ENCODE measurements at places on chromosomes 2 and 18.

DNA sequence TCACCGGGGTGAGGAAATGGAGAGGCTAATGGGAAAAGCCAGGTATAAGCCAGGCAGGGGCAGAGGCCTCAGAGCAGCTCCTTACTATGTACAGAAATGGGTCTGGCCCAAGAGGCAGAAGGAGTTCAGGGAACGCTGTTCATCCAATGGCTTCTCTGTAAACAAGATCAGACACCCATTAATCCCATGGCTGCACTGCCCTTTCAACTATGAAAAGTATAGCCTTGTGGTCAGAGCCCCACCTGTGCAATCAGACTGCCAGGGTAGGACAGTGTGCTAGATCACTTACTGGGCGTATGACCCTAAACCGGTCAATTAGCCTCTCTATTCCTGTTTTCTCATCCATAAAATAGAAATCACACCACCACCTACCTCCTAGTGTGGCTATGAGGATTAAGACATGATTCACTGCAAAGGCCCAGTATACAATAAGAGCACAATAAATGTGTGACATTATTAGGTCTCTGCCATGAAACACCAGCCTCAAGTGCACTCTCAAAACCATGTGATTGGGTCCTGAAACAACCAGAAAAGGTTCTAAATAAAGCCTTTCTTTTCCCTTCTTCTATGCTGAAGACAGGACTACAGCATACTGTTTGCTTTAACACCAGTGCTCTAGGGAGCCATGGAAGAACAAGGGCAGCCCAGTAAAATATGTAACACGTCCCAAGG lies 4.4 kb downstream of the ANKRD44 start:
- no peak for DNase-seq

- DNase-seq: no peak
These were observed 288.2 kb downstream of the IKZF2 start for GRCh38 chr2:212863185-212863588.

DNA sequence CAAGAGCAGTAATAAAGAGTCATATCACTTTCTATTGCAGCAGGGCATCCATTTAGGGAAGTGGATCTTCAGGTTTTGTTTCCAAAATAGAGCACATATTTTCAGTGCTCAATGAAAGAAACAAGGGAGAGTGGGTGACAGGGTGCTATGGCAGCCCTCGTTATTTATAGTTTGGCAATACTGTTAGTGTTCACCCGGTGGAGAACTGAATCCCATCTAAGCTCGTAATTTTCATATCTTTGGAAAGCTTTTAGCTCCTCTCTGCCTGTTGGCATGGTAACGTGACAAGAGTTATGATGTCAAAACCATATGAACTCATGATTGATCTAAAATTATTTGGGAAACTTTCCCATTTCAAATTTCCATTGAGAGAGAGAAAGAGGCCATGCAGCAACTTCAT lies 331.9 kb downstream of the LRRTM1 start:
- DNase-seq: no peak

DNA sequence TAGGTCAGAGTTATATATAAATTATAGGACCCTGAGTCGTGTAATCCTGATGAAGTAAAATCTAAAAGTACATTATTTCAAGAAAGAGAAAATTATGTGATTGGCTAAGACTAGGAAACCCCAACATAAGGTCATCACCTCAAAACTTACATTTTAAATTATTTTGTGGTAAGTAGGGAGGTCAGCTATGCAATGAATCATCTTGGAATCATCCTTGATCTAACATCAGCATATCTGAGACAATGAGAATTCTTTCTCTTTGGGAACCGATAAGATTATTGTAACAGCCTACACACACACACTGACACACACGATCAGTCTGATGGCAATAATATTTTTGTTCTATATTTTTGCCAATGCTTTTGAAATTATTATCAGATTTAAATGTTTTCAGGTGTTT lies 904.8 kb upstream of the CHAC2 start:
- DNase-seq: no peak

GRCh38 chr2:29749843-29750242 lies 171.5 kb downstream of the ALK start:
- DNase-seq: no peak

DNA sequence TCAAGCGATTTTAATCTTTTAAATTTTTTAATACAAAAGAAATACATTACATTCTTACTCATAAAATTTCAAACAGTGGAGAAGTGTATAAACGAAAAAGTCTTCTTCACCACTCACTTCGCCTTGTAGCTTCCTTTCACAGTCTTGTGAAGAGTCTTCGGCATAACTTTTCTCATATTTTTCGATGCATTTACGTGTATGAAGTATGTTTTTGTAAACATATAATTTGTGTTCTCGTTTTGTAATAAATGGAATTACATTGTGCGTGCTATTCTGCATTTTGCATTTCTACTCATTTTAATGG lies 1.1 kb downstream of the SP140L start:
- DNase-seq: no peak

- DNase-seq: no peak
These were observed 48.4 kb downstream of the MAP2 start for GRCh38 chr2:209472112-209472832.

- DNase-seq: peak; percentile 26
These were observed 1.7 kb downstream of the MZT2B start for GRCh38 chr2:130183512-130184373.

- DNase-seq: no peak
These were observed 68.8 kb downstream of the DOK6 start for GRCh38 chr18:69469444-69469919.

DNA sequence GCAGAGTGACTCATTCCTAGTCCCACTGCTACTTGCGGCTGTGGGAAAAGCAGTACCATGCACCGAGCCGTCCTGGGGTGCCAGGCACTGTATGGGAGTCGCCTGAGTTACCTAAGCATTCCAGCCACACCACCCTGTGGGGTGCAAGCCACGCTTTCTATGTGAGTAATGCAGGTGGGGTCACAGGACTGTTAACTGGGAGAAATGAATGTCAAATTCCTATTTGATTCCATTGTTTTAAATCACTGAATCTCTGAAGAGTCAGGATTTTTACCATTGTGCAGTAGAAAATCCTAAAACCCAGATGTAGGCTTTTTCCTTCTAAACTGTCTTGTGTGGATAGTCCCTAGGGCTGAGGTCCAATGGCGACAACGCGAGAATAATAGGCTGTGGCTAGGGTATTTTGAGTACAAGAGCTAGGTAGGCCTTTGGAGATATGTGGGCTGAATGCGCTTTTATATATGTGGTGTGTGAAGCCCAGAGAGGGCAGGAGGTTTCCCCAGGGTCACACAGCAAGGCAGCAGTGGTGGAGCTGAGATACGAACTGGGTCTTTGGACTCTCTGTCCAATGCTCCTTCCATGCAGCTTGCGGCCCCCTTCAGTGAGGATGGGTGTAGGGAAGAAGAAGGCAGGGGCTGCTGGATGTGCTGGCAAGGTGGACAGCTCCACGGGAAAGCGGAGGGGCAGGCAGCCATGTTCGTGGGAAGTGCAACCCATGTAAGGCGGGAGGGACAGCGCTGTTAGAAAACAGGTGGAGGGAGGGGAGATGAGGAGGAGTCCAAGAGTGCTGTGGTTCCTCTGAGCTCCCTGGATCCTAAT lies 83.2 kb downstream of the DDX1 start:
- DNase-seq: no peak

DNA sequence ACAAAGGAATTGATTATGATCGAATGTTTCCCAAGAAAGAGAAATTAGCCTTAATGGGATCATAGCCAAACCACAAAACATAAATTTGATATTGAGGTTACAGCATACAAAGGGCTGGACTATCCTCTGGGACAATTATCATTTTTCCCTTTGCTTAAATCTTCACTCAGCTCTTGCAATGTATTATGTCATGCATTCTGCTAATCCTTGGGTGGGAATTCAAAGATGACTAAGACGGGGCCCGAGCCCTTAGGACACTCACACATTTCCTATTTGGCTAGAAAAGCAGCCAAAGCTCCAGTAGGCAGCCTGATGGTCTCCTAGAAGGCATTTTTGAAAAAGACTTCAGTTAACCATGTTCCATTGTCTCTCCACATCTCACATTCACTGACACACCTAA lies 17.2 kb upstream of the NMI start:
- DNase-seq: no peak

DNA sequence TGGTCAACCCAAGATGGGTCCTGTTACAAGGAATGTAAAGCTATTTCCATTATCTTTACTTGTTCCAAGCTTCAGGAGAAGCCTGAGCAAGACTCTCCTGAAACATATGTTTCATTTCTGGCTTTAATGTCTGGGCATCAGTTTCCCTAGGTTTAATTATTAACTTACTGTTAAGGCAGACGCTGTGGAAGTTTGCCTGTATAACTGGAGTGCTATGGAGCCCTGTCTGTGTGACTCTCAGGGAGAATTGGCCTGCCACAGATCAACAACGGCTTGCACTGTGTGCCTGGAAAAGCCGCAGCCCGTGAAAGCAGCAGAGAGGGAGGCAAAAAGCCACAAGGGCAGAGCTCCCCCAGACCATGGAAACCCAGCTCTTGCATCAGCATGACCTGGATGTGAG lies 22.1 kb upstream of the LONRF2 start:
- no peak for DNase-seq

DNA sequence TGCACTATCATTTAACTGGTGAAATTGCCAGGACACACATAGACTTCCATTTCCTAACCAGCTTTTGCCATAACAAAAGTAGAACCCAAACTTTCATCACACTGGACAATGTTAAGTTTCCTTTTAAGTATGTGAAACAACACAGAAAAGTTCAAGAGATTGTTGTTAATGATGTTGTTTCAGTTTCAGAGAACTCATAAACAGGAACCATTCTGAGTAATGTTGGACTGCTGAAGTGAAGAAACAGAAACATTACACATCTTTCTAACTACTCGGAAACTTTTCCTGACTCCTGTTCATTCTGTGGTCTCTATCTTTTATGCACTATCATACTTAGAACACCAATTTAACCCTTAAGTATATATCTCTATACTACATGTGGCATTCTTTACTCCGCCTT lies 179.2 kb downstream of the RIT2 start:
- no peak for DNase-seq

- DNase-seq: no peak
These were observed 75.5 kb downstream of the PLCL1 start for GRCh38 chr2:197879812-197880408.

DNA sequence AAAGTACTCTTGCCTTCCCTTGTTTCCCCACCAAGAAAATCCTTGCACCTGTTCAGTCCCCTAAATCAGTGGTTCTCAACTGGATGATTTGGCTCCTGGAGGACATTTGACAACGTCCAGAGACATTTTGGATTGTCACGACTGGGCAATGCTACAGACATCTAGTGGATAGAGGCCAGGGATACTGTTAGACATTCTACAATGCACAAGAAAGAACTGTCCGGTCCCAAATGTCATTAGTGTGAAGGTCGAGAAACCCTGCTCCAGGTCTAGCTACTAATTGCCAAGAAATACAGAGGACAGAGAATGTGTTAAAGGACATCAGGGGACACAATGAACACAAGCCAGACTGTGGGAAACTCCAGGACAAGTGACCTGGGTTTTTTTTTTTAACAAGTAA lies 60.0 kb downstream of the LRP2 start:
- peak; percentile 62 for DNase-seq

DNA sequence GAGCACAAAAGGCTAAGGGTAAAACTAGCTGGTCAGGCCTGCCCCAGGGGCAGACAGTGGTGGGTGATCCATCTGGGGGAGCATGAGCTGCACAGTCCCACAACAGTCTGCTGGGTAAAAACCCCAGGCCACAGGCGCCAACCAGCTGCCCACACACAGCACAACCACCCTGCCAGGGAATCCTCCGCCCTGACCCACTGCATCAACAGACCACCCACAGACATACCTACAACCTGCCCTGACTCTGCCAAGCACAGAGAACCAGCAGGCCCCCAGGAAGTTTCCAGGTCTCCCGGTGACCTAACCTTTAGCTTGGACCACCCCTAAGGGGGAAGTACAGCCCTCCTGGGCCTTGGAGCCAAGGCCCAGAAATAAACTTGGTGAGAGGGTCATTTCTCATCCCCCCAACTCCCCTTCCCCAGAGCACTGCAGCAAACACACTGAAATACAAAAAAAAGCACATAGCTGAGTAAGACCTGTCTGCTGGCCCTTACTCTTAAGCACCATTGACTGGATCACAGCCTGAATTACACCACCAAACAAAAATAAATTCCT lies 118.3 kb upstream of the CAB39 start:
- DNase-seq: no peak

- no peak for DNase-seq
These were observed 45.6 kb upstream of the ANKRD44 start for GRCh38 chr2:197356136-197356535.

DNA sequence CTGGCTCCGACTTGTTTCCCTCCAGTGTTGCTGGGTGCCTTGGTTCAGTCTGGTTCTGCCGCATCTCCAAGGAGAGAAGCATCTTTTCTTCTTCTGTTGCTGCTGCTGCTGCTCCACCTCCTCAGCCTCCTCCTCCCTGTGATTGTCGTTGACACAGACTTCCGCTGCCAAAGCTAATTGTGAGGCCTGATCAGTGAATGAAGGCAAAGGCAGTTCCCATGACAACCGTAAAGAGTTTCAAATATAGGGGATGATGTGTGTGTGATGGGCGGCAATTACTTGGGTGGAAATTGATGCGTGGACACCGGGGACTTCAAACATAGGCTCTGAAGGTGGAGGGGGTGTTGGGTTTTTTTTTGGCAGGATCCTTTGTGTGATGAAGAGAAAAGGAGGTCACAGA lies 13.7 kb downstream of the TET3 start:
- DNase-seq: no peak

DNA sequence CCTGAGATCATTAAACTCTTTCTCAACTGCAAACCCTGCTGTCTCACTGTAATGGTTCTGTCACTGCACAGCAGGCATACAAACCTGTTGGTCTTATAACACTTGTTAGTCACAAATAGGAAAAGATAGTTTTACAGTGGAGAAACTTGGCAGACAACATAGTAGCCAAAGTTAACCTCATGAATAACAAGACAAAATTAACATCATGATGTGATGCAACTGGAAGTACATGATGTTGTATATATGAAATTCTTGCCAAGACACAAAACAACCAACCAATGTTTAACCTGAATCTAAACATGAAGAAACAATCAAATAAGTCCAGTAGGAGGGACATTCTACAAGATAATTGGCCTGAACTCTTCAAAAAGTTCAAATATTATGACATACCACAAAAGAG lies 189.3 kb downstream of the RNF152 start:
- DNase-seq: no peak

- no peak for DNase-seq
These were observed 1393.8 kb downstream of the LRP1B start for GRCh38 chr2:140737006-140737405.
